HS-27A (cell line): ENCODE measurements at places on chromosomes 5 and 9.
A peak's percentile ranks its signal among the peaks of the same experiment; 100 is the strongest.

GRCh38 chr9:77851882-77852595 is 179.6 kb downstream of the GNAQ start:
- no peak for DNase-seq

GRCh38 chr5:179241175-179241574 is 104.1 kb downstream of the ADAMTS2 start:
- DNase-seq: no peak

DNA sequence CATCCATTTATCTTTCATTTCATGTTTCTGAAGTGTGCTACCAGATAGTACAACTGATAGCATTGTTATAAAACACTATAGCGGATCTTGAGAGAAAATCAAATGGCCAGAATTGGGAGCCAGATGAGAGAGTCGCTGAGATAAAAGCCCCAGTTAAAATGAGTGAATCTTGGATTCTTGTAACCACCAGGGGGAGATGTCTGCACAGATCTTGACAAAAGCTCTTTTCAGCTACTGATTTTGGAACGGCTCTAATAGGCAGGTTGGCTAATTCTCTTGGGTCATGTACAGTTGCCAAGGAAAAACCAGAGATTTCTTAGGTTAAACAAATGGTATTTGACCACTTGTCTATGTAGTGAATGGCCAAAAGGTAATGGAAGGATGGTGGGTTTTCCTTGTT is 21.7 kb downstream of the F2RL2 start:
- peak; percentile 19 for DNase-seq

GRCh38 chr9:22855980-22856379 is 409.4 kb downstream of the DMRTA1 start:
- no peak for DNase-seq

GRCh38 chr5:9621379-9621903 is 8.7 kb downstream of the TAS2R1 start:
- DNase-seq: peak; percentile 93

GRCh38 chr5:177269232-177269895 is 34.2 kb downstream of the RAB24 start:
- DNase-seq: no peak

GRCh38 chr9:94656200-94656599 is 16.9 kb upstream of the FBP1 start:
- DNase-seq: no peak

DNA sequence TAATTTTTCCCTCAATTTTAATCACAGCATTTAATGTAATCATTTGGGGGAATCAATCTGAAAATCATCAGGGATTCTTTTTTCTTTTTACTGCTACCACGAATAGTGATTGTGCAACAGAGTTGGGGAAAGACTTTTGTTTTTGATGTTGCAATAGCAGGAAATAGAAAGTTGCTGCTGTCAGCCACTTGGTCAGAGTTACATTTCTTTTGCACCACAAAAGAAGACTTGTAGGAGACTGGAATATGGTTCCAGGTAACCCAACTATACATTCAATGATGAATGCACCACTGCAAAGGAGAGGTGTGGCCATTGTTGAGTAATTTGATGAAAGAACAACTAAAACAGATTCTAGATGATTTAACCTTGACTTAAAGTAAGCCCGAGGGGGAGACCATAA is 46.3 kb upstream of the PALM2AKAP2 start:
- DNase-seq: no peak

- no peak for DNase-seq
Observed at GRCh38 chr9:33202018-33202417, 34.9 kb upstream of the B4GALT1 start.

GRCh38 chr9:22141908-22142307 is 132.8 kb upstream of the CDKN2B start:
- DNase-seq: no peak

GRCh38 chr5:117943541-117943940 is 1044.8 kb downstream of the DTWD2 start:
- DNase-seq: no peak

DNA sequence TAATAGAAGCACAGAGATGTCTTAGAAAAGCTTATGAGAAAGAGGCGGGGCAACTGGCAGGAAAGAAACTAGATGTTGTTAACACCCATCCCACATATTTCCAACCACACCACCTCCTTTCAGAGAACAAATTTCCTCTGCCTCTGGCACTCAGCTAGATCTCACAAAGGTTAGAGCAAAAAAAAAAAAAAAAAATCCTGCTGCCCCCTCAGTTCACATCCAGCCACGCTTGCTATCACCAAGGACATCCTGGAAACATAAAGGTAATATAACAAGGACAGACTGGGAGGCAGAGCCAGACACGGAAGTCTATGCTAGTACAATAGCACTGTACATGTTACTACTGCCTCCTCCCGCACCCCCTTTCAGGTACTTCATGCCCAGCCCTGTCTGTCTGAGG is 238.0 kb upstream of the PTGER4 start:
- no peak for DNase-seq

- DNase-seq: no peak
Observed at GRCh38 chr9:6711403-6711802, 46.4 kb upstream of the KDM4C start.

- no peak for DNase-seq
Observed at GRCh38 chr5:100550531-100551051, 15.4 kb downstream of the FAM174A start.

- no peak for DNase-seq
Observed at GRCh38 chr9:135979547-135980166, 18.5 kb upstream of the UBAC1 start.

GRCh38 chr5:110377361-110377760 is 349.1 kb downstream of the TMEM232 start:
- DNase-seq: no peak

- DNase-seq: no peak
Observed at GRCh38 chr9:131769361-131769760, 29.5 kb upstream of the RAPGEF1 start.

DNA sequence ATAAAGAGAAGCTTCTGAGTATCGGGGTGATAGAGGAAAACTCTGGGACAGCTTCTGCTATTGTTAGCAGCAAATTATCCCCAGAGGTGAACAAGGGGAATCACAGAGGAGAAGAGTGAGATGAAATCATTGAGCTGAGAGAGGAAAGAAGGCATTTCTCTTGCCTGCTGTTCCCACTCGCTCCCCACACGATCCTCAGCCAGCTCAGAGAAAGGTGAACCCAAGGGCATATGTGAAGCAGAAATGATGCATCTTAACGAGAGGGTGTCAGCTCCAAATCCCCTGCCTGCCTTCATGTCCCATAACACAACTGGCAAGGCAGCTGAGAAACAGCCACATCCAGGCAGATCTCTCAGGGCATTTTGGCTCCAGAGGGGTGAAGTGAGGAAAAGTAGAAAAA is 111.6 kb downstream of the BRINP1 start:
- no peak for DNase-seq

DNA sequence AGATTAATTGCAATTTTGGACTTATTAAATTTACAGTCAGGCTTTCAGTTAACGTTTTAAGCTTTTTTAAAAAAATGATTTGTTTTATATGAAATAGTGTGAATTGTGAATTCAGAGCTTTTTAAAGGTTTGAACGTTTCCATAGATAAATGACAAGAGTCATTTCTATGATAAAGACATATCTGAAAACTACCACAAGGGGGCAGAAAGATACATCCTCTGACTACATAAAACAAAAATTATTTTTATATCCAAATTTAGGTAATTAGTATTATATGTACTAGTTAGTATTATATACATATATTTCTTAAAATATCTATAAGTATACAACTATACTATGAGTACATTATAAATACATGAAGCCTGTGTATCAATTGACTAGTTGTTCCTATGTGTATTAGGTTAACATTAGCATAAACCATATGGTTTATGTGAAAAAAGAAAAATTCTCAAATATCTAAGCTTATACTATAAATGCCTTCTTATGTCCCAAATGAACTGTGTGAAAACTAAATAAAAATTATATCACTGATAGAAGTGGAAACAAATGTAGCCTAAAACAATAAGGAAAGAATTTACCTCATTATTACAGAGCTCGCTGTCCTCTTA is 155.2 kb downstream of the MEF2C start:
- no peak for DNase-seq

DNA sequence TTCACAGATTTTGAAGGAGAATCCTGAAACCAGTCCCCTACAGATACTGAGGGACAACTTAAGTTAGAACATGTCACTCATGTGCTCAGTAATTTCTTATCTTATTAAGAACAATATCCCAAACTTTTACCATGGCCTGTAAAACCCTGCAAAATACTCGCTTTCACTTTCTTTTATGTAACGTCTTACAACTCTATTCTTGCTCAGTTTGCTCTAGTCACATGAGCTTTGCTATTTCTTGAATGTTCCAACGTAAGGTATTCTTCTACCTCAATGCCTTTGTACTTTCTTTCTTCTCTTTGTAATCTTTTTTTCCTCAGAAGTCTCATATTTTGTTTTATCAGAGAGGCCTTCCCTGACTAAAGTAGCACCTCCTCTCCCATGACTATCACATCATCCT is 14.1 kb downstream of the TMEM38B start:
- DNase-seq: no peak

GRCh38 chr5:144566747-144567420 is 396.2 kb downstream of the KCTD16 start:
- peak; percentile 35 for DNase-seq

- DNase-seq: peak; percentile 41
Observed at GRCh38 chr5:56569076-56569475, 246.3 kb upstream of the MAP3K1 start.

DNA sequence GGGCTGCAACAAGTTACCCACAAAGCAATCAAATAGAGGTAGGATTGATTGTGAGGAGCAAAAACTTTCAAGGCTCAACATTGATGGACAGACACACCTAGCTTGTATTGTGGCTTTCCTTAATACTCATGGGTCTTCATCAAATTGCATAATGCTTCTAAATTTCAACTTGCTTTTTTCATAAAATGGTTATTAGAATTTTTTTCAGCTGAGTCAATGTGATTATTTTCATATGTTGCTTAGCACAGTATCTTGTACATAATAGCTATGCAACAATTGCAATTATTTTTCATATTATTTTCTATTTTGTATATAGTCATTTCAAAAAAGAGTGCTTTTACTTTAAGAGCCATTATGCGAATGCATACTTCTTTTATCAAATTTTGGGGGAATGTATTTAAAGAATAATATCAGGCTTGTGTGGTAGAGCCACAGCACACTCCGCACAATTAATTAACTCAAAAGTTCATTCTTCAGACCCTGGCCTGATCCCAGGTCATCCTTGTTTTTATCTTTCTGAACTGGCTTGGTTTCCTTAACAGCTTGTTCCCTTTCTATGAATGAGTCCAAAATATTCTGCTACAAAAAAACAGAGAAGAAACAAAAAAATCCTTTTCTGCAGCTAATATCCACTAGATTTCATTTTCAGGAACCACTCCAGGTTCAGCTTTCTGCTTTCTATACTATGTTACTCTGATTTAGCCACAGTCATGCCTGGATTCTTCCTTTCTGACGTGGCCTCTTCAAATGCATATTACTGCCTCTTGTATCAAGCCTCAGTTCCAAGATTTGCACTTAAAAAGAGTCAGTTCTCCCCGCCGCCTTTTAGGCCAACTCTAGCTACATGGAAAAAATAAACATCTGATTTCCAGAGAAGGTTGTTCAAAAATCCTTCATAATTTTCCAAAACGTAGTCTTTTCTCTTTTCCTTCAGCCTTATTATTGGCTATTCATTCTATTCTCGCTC is 45.3 kb upstream of the CDH9 start:
- DNase-seq: no peak

DNA sequence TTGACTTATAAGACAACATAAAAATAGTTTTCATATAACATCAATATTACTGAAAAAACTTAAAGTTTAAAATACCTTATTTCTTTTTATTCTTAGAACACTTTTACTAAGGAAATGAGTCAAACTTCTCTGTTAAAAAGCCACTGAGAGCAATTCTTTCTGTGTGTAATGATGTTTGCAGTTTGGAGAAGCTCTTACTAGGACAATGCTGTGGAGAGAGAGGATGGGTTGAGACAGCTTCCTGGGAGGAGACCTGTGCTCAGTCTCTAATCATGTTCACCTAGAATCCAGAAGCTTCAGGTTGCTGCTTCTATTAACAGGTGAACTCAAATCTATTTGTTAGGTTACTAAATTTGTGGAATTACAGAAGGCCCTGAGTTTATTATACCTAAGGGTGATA is 198.5 kb downstream of the DNAH5 start:
- no peak for DNase-seq

DNA sequence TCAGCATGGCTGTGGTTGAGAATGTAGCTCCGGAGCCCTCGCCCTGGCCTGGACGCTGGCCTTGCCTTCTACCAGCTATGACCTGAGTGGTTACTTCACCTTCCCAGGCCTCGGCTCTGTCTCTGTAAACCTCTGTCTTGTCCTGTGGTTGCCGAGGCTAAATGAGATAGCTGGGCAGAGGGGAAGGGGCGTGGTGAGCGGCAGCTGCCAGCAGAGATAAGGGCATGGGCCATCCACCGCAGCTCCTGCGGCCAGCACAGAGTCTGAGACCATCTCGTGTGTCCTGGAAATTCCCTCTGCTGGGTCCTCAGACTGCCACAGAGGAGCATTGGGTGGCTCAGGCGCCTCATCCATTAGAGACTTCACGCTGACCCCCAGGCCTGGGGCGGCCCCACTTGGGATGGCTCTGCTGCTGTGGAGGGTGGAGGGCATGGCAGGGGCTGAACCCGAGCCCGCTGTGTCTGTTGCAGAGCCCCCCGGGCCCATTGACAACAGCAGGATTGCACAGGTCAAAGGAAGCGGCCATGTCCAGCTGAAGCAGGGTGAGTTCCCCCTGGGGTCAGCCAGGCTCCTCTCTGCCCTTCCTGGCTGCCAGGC is 43.9 kb downstream of the USP20 start:
- DNase-seq: no peak

- no peak for DNase-seq
Observed at GRCh38 chr5:150458802-150459557, 9.4 kb upstream of the RPS14 start.

GRCh38 chr9:1907465-1907864 is 107.7 kb upstream of the SMARCA2 start:
- DNase-seq: no peak

- DNase-seq: no peak
Observed at GRCh38 chr9:115117999-115118878, at the start of gene TNC. TSS of gene TNC (minus strand) at chr9:115118157. CDS start at chr9:115091018, 27,139 bp downstream.

GRCh38 chr9:125652759-125653158 is 54.2 kb downstream of the MAPKAP1 start:
- DNase-seq: no peak

GRCh38 chr5:112146323-112147226 is 272.5 kb downstream of the EPB41L4A start:
- DNase-seq: peak; percentile 62

DNA sequence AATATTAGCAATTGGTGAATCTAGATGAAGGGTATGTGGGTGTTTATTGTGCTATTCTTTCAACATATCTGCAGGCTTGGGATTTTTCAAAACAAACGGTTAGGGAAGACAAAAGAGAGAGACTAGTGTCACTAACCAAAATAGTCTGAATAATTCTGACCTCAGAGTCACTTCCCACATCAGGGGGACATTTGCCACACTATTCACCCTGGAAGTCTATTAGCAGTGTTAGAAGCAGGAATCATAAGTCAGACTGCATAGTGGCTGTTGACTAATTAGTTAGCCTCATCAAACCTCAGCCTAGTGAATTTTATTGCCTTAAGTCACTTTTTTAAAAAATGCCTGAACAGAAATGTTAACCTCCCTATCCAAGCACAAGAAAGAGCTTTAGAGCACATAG is 169.2 kb upstream of the RGMB start:
- DNase-seq: no peak

- no peak for DNase-seq
Observed at GRCh38 chr5:137808503-137809135, 54.5 kb upstream of the HNRNPA0 start.

- no peak for DNase-seq
Observed at GRCh38 chr9:89531766-89532165, 33.9 kb upstream of the SEMA4D start.
